ENCODE measurements at places on chromosomes 6 and 20.

DNA sequence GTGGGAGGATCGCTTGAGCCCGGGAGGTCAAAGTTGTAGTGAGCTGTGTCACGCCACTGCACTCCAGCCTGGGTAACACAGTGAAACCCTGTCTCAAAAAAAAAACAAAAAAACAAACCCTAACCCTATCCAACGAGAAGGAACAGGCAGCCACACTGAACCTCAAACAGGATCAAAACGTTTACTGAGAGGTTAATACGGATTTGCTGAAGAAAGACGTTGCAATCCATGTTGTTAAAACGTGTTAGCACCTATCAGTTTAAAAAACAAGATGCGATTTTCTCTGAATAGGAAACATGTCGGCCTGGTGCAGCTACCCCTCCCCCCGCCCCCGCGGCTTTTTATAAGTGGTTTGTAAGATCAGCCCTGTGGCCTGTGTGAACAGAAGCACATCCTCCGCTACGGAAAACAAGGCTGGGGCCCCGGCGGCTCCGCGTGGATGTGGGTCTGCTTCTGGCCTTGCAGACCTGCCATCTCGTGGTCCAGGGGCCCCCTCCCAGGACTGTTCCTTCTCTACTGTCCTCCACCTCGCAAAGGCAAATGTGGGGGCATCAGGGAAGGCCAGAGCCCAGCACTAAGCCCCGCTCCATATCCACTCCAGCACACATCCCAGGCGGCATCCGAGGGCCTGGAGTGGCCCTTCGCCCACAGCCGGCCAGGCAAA lies 11.4 kb downstream of the SLC2A4RG start:
- DNase-seq, result no peak

DNA sequence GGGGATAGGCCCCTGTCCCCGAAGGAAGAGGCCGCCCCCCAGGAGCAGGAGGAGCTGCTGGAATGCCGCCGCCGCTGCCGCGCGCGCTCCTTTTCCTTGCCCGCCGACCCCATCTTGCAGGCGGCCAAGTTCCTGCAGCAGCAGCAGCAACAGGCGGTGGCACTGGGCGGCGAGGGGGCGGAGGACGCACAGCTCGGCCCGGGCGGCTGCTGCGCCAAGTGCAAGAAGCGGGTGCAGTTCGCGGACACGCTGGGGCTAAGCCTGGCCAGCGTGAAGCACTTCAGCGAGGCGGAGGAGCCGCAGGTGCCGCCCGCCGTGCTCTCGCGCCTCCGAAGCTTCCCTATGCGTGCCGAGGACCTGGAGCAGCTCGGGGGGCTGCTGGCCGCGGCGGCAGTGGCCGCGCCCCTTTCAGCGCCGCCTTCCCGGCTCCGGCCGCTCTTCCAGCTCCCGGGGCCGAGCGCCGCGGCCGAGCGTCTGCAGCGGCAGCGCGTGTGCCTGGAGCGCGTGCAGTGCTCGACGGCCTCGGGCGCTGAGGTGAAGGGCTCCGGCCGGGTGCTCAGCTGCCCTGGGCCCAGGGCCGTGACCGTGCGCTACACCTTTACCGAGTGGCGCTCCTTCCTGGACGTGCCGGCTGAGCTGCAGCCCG lies 630 bp downstream of the PPP1R3G start:
- DNase-seq, result no peak

- no peak for DNase-seq
Measured at GRCh38 chr6:169427856-169428255, 174.2 kb upstream of the THBS2 start.

- DNase-seq, result no peak
Measured at GRCh38 chr6:168197636-168198301, 118.8 kb upstream of the FRMD1 start.

All from stimulated activated CD8-positive, alpha-beta memory T cell treated with anti-CD3 and anti-CD28 coated beads, Interleukin-7, amount 100 ng/mL, for 48 hours (primary cell).